ENCODE measurements at places on chromosomes 16 and 17. TPM values are rescaled to one million over a fixed set of nuclear protein-coding genes. Genes with fewer than 3 reads are reported as not detected.

- H3K4me3 ChIP-seq = peak overlapping the region; percentile 89
- DNase-seq = peak; percentile 69
- H3K27me3 ChIP-seq = no peaks in the 10 kb centered on the region
- H3K27ac ChIP-seq = peak overlapping the region; percentile 99
- peaks cover 54% of the 10 kb centered on the region for H3K4me1 ChIP-seq
- peaks cover 42% of the 10 kb centered on the region for H3K36me3 ChIP-seq
Measured at GRCh38 chr17:59620518-59621259, 994 bp downstream of the CLTC start.

DNA sequence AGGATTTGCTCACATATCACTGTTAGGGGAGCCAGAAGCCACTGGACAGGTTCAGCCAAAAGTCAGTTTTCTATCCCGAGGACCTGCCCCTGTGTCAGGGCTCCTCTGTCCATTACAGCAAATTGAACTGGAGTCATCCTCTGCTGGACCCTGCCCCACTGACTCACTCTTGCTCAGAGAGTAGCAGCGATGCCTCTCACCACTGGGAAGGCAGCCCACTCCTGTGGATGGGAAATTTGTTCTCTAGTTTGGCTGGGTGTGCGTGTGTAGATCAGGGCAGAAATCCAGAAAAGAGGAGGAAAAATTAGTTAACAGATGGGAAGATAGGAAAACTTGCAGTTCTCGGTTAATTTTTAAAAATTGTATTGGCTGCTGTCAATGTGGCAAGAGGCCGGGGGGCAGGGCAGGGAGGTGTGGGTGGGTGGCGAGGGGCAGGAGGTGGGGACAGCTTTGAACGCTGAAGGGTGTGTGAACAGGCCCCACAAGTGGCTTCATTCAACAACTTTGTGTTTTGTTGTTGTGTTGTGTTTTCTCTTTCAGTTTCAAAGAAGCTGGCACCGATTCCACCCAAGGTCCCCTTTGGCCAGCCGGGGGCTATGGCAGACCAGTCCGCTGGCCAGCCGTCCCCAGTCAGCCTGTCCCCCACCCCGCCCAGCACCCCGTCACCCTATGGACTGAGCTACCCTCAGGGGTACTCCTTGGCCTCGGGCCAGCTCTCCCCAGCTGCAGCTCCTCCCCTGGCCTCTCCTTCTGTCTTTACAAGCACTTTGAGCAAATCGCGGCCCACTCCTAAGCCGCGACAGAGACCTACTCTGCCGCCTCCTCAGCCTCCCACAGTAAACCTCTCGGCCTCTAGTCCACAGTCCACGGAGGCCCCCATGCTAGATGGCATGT, 33.6 kb downstream of the ELAC2 start:
- H3K4me1 ChIP-seq = peaks cover 6% of the 10 kb centered on the region
- no peak overlapping the region for H3K27ac ChIP-seq
- no peaks in the 10 kb centered on the region for H3K27me3 ChIP-seq
- no peak for DNase-seq
- no peaks in the 10 kb centered on the region for H3K36me3 ChIP-seq

DNA sequence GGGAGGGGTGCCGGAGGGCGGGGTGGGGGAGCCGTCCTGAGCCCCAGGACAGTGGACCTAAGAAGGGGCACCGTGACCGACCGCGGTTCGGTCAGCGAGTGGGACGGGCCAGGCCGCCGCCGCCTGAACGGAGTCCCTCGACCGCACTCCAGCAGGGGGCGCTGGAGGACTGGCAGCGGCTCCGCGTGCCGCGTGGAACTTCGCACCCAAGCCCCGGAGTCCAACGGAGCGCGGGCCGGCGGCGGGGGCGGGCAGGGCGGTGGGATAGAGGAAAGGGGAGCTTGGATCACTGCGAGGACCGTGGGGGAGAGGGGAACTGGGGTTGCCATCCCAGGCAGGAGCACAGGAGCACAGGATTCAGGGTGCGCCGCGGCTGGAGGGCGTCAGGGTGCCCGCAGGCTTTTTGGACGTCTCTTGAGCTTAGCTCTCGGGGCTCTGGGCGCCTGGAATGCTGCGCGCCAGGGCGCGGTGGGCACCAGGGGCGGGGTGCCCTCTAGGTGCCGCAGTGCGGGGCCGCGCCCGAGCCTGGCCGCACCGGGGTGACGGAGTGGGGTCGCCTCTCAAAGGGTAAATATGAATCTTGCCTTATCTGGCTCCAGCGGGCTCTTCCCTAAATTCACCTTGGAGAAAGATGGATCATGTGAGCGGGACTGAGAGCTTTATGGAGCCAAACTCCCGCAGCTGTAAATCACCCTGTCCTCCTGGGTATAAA, 379 bp upstream of the OTOP2 start:
- H3K27ac ChIP-seq = no peak overlapping the region
- peaks cover 57% of the 10 kb centered on the region for H3K27me3 ChIP-seq
- H3K36me3 ChIP-seq = no peaks in the 10 kb centered on the region
- peak; percentile 74 for DNase-seq
- no peak overlapping the region for H3K4me3 ChIP-seq

DNA sequence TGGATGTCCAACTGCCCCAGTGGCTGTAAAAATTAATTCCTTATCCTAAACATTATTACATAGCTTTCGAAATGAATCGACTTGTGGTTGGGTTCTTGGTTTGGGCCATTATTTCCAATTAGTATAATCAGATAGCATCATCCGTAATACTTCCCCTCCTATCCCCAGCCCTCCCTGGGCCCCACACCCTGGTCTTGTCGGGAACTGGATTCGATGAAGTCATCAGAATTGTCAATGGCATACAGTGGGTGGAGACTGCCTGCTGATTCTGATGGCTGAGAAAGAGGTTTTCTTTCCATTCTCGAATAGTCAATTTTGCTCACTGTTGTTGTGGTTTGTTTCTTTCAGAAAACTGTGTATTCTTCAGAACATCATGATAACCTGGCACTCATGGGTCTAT, 395.1 kb downstream of the SEC14L1 start:
- peak overlapping the region; percentile 65 for H3K27ac ChIP-seq
- H3K27me3 ChIP-seq = peaks cover 31% of the 10 kb centered on the region
- peaks cover 13% of the 10 kb centered on the region for H3K4me1 ChIP-seq

GRCh38 chr17:18261146-18261515, 669 bp downstream of the MIEF2 start:
- no peaks in the 10 kb centered on the region for H3K27me3 ChIP-seq
- H3K27ac ChIP-seq = peak overlapping the region; percentile 77
- peaks cover 8% of the 10 kb centered on the region for H3K36me3 ChIP-seq

GRCh38 chr16:30018731-30019158, 4.3 kb upstream of the C16orf92 start:
- DNase-seq = no peak
- peaks cover 13% of the 10 kb centered on the region for H3K4me1 ChIP-seq
- H3K27ac ChIP-seq = no peak overlapping the region
- no peaks in the 10 kb centered on the region for H3K36me3 ChIP-seq

DNA sequence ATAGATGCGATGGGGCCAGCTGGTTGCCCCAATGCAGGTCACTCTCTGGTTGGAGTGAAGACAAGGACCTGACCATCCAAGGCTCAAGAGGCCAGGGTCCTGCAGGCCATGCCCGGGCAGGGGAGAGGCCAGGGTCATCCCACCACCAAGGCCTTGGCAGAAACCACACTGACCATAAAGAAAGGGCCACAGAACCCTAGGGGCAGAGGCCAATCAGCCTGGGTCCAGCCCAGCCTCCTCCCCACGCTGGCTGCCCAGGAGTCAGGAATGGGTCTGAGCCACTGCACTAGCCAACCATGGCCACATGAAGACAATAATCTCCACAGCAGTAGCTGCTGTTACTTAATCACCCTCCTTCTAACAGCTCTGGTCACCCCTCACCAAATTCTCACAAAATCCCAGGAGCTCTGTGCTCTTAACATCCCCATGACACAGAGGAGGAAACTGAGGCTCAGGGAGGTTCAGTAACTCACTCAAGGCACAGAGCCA, 10.2 kb upstream of the BCAR1 start:
- no peaks in the 10 kb centered on the region for H3K36me3 ChIP-seq
- H3K4me3 ChIP-seq = no peak overlapping the region
- peaks cover 43% of the 10 kb centered on the region for H3K27me3 ChIP-seq
- peaks cover 2% of the 10 kb centered on the region for H3K4me1 ChIP-seq
- DNase-seq = no peak

DNA sequence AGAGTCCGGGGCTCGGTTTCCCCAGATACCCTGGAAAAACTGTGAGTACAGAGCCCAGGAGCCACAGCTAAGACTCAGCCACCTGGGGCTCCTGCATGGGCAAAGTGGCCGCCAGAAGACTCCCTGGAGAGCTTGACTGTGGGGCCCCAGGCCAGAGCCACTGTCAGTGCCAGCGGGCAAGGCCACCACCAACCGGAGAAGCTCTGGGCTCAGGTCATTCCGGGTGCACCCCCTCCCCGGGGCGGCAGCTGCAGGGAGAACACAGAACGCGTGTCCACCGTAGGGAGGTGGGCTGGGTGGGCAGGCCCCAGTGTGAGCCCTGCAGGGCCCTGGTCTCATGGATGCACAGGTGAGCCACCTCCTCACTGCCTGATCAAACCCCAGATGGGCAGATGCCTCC, 22.3 kb upstream of the RBFOX3 start:
- peak; percentile 9 for DNase-seq
- H3K4me1 ChIP-seq = no peaks in the 10 kb centered on the region
- no peak overlapping the region for H3K4me3 ChIP-seq
- H3K27me3 ChIP-seq = peaks cover 14% of the 10 kb centered on the region
- no peak overlapping the region for H3K27ac ChIP-seq
- no peaks in the 10 kb centered on the region for H3K36me3 ChIP-seq

DNA sequence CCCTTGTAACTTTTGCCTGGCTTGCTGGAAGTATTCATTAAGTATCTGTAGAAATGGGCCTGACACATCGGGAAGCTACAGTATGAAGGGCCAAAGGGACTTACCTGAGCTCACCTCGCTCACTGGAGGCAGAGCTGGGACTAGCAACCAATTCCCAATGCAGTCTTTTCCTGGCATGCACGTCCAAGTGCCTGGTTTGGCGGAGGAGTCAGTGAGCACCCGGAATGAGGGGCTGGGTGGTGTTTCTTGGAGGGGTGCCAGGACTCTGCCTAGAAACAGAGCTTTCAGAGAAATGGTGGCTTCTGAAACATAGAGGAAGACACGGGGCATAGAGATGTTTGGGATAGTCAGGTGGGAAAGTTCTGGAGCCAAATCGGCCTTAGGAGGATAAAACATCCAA, 18.4 kb upstream of the GPRC5C start:
- no peak for DNase-seq
- H3K36me3 ChIP-seq = no peaks in the 10 kb centered on the region
- H3K4me3 ChIP-seq = no peak overlapping the region
- H3K27ac ChIP-seq = no peak overlapping the region
- H3K27me3 ChIP-seq = peaks cover 11% of the 10 kb centered on the region

- peaks cover 18% of the 10 kb centered on the region for H3K4me1 ChIP-seq
- no peak for DNase-seq
- H3K27ac ChIP-seq = no peak overlapping the region
Measured at GRCh38 chr16:16042076-16042475, 92.7 kb downstream of the ABCC1 start.

GRCh38 chr17:57045868-57046704, 39.0 kb upstream of the AKAP1 start:
- no peaks in the 10 kb centered on the region for H3K36me3 ChIP-seq
- H3K27me3 ChIP-seq = peaks cover 57% of the 10 kb centered on the region
- no peak overlapping the region for H3K27ac ChIP-seq
- peaks cover 20% of the 10 kb centered on the region for H3K4me1 ChIP-seq

GRCh38 chr17:66952681-66953629, 11.6 kb upstream of the CACNG4 start:
- no peaks in the 10 kb centered on the region for H3K4me1 ChIP-seq
- H3K27ac ChIP-seq = no peak overlapping the region
- no peak for DNase-seq
- H3K4me3 ChIP-seq = no peak overlapping the region
- no peaks in the 10 kb centered on the region for H3K36me3 ChIP-seq

DNA sequence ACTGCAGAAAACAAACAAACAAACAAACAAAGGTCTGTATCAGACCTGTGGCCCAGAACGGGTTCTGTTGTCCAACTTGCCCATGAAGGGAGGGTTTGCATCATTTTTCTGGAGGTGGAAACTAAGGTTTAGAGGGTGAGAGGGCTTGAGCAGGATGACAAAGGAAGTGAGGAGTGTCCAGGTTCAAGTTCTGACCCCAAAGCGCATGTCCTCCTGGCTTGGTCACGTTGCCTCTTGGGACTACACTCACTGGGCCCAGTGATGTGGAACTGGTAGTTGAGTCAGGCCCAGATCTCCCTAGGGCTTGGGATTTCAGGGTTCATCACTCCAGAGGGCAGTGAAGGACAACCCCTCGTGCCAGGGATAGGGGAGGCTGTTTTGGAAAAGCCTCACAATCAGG, 1.8 kb downstream of the SREBF1 start:
- H3K27ac ChIP-seq = peak overlapping the region; percentile 85
- DNase-seq = no peak
- H3K36me3 ChIP-seq = peaks cover 44% of the 10 kb centered on the region

GRCh38 chr16:35908942-35909341, 2449.5 kb downstream of the TP53TG3F start:
- H3K27me3 ChIP-seq = no peaks in the 10 kb centered on the region
- H3K36me3 ChIP-seq = no peaks in the 10 kb centered on the region
- H3K4me1 ChIP-seq = no peaks in the 10 kb centered on the region

- H3K36me3 ChIP-seq = no peaks in the 10 kb centered on the region
- no peak for DNase-seq
- no peak overlapping the region for H3K27ac ChIP-seq
- H3K27me3 ChIP-seq = no peaks in the 10 kb centered on the region
- H3K4me1 ChIP-seq = peaks cover 10% of the 10 kb centered on the region
Measured at GRCh38 chr17:50521514-50521913, 11.0 kb upstream of the EPN3 start.

DNA sequence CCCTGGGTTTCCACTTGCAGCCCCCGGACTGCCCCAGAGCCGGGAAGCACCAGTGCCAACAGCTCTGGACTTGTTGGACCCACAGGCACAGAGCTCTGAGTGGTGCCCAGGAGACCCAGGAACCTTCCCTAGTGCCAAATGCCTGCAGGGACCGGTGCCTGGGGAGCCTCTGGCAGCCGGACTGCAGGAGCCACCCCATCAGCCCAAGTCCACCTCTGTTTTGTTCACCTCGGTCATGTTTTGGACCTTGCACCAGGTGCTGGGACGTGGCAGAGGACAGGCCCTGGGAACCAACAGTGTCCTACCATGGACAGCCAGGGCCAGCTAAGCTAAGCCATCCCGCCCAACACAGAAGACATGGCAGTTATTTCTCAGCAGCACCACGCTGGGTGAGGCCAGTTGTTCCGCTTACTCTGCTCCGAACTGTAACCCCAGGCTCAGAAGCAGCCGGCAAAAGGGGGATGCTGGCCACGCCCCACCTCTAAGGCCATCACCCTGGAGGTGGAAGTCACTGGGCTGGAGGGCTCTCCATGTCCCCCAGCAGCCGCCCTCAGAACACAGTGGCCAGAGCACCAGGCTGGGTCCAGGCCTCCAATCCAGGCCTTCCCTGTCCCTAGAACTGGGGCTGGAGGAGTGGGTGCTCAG, 79.8 kb downstream of the AMFR start:
- H3K27ac ChIP-seq = no peak overlapping the region
- DNase-seq = no peak
- no peaks in the 10 kb centered on the region for H3K4me1 ChIP-seq
- H3K4me3 ChIP-seq = no peak overlapping the region
- H3K36me3 ChIP-seq = no peaks in the 10 kb centered on the region
- no peaks in the 10 kb centered on the region for H3K27me3 ChIP-seq

The CARD14 gene
- total RNA-seq = not detected

The NPW gene
- 0.65 TPM for total RNA-seq

The STH gene
- total RNA-seq = not detected

The HEATR9 gene
- total RNA-seq = 2.3 TPM

The UTS2R gene
- not detected for total RNA-seq

The EPX gene
- not detected for total RNA-seq

The TBC1D28 gene
- not detected for total RNA-seq

The KATNIP gene
- total RNA-seq = 15.8 TPM

The TEX19 gene
- total RNA-seq = not detected

The TLCD3A gene
- total RNA-seq = 8.2 TPM

The VPS25 gene
- total RNA-seq = 52.8 TPM

The LGALS9 gene
- total RNA-seq = 238 TPM
